ENCODE measurements at places on chromosomes 13 and 19. TPM values are rescaled to one million over a fixed set of nuclear protein-coding genes. Genes with fewer than 3 reads are reported as not detected.

The PEG3 gene
- 0.89 TPM for total RNA-seq

The ZNF229 gene
- total RNA-seq = 10.5 TPM

The ZNF653 gene
- 3.6 TPM for total RNA-seq

The SIGLEC12 gene
- total RNA-seq = not detected

The SACS gene
- 143 TPM for total RNA-seq

The ACP7 gene
- total RNA-seq = under 0.01 TPM

The ELANE gene
- not detected for total RNA-seq

The ATP8A2 gene
- under 0.01 TPM for total RNA-seq

The FAM124A gene
- total RNA-seq = 1.2 TPM

The PBX4 gene
- total RNA-seq = 0.55 TPM

The MKNK2 gene
- 102 TPM for total RNA-seq

The ZNF222 gene
- total RNA-seq = 5.0 TPM
